ENCODE measurements at places on chromosomes 3 and 15. TPM values are rescaled to one million over a fixed set of nuclear protein-coding genes. Genes with fewer than 3 reads are reported as not detected.

- H3K27me3 ChIP-seq: peaks cover 5% of the 10 kb centered on the region
- no peak for DNase-seq
- no peak overlapping the region for H3K4me3 ChIP-seq
- H3K27ac ChIP-seq: no peak overlapping the region
These were observed 177.4 kb downstream of the POTEB3 start for GRCh38 chr15:21262851-21263425.

DNA sequence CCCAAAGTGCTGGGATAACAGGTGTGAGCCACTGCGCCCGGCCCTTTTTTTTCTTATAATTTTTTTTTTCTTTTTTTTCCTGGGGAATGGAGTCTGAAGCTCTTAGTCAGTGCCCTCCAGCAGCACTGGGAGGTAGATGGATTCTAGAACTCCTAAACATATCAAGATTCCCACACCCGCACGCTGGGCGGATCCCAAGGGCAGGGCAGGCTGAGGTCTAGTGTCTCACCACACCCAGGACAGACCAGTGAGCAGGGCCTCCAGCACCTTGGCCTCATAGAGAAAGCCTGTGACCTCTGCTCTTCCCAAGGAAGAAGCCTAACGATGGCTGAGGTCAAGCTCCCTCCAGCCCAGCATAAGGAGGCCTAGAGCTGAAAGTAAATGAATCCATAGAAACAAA lies 153.7 kb upstream of the MEF2A start:
- H3K27ac ChIP-seq: no peak overlapping the region
- no peak overlapping the region for H3K4me3 ChIP-seq
- no peaks in the 10 kb centered on the region for H3K4me1 ChIP-seq
- no peak for DNase-seq

- no peak overlapping the region for H3K27ac ChIP-seq
- H3K36me3 ChIP-seq: no peaks in the 10 kb centered on the region
- no peak for DNase-seq
- H3K27me3 ChIP-seq: no peaks in the 10 kb centered on the region
- H3K4me3 ChIP-seq: no peak overlapping the region
These were observed 83.3 kb upstream of the SLITRK3 start for GRCh38 chr3:165279471-165279870.

GRCh38 chr15:31004220-31004733 lies 12.8 kb upstream of the MTMR10 start:
- no peaks in the 10 kb centered on the region for H3K27me3 ChIP-seq
- H3K4me3 ChIP-seq: no peak overlapping the region
- no peaks in the 10 kb centered on the region for H3K4me1 ChIP-seq
- H3K36me3 ChIP-seq: no peaks in the 10 kb centered on the region

DNA sequence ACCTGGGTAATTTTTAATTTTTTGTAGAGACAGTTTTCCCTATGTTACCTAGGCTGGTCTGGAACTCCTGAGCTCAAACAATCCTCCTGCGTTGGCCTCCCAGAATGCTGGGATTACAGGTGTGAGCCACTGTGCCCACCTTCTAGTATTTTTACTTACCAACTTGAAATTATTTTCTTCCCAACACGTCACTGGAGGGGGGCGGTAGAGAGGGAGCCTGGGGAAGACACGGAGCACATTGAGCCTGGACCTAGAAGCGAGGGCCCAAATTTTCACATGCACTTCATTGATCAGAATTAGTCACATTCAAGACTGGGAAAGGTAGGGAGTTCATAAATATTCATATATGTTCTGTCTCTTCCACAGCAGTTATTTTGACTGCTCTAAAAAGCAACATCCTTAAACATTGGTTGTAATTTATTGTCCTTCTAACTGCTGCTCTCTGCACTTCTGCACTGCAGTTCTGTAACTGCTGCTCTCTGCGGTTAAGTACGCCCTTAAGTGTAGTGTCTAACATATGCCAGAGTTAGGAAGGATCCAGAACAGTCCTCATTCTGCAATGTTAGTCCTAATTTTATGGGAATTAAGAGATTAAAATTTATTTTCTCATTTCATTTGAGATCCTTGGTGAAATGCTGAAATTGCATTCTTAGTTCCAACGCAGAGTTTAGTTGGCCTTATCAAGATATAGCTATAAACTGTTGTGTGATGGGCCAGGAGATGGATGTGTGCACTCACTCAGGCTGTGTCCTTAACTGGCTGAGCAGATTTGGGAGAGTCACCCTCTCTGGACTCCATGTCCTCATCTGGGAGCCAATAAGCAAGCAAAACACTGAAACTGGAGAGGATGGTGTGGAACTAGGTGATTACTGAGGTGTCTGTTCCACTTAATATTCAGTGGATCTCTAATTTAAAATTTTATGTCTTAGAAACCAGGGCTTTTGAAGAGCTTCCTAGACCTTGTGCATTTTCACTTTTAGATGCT lies 98.2 kb downstream of the STRIT1 start:
- no peaks in the 10 kb centered on the region for H3K36me3 ChIP-seq
- H3K27ac ChIP-seq: no peak overlapping the region
- no peaks in the 10 kb centered on the region for H3K4me1 ChIP-seq
- no peak overlapping the region for H3K4me3 ChIP-seq
- no peak for DNase-seq

DNA sequence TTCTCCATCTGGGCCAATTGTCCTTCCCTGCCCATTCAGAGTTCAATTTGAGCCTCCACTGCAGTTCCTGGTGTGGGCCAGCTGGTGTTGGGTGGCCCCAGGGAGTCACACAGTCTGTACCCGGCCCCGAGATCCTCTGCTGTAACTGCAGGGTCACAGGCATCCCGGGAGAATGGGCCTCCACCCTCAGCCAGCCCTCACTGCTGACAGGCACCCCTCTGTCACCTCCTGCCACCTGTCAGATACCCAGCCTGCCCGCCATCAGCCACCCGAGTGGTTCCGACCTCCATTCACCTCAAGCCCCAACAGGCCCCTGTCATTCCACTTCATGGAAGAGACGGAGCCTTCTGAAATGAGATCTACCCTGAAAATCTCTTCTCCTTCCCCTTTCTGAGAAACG lies 73.2 kb downstream of the ST8SIA2 start:
- H3K4me3 ChIP-seq: no peak overlapping the region
- no peak for DNase-seq
- H3K27ac ChIP-seq: no peak overlapping the region
- H3K36me3 ChIP-seq: no peaks in the 10 kb centered on the region
- H3K27me3 ChIP-seq: no peaks in the 10 kb centered on the region

Gene KAT2B
- total RNA-seq: 35.7 TPM

Gene GPD1L
- 2.4 TPM for total RNA-seq

Gene LRRIQ4
- not detected for total RNA-seq

Gene FBXL22
- 0.56 TPM for total RNA-seq

All from right lobe of liver (tissue), 6 donors.